Stimulated activated CD4-positive, alpha-beta T cell treated with anti-CD3 and anti-CD28 coated beads, Interleukin-15, amount 100 ng/mL, for 1 hour (primary cell): ENCODE measurements at places on chromosomes 2 and 18.

DNA sequence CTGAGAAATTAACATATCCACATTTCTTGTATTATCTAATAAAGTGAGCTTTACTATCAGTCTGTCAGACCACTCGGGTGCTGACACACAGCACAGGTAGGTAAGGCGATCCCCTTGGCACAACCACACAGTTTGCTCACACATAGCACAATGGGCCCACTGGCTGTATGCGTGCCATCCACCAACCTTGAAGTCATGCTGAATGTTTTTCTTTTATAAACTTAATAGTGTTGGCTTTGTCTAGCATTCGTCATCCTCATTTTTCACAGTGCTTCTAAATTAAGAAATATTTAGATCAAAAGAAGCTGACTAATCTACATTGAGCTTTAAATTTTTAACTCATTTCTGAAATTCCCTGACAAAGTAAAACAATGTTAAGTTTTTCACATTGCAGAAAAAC lies 50.0 kb upstream of the PAPOLG start:
- no peak for DNase-seq

GRCh38 chr2:61421611-61422010 lies 49.3 kb downstream of the USP34 start:
- DNase-seq: no peak

- no peak for DNase-seq
These were observed 419.6 kb upstream of the POU3F3 start for GRCh38 chr2:104434318-104434792.

GRCh38 chr2:113796592-113797175 lies 40.2 kb upstream of the SLC35F5 start:
- no peak for DNase-seq

GRCh38 chr2:149651229-149651628 lies 63.7 kb upstream of the MMADHC start:
- no peak for DNase-seq

- DNase-seq: peak; percentile 63
These were observed 60.6 kb downstream of the SLC16A14 start for GRCh38 chr2:230007931-230008707.
